ENCODE measurements at places on chromosomes 12 and 14.

DNA sequence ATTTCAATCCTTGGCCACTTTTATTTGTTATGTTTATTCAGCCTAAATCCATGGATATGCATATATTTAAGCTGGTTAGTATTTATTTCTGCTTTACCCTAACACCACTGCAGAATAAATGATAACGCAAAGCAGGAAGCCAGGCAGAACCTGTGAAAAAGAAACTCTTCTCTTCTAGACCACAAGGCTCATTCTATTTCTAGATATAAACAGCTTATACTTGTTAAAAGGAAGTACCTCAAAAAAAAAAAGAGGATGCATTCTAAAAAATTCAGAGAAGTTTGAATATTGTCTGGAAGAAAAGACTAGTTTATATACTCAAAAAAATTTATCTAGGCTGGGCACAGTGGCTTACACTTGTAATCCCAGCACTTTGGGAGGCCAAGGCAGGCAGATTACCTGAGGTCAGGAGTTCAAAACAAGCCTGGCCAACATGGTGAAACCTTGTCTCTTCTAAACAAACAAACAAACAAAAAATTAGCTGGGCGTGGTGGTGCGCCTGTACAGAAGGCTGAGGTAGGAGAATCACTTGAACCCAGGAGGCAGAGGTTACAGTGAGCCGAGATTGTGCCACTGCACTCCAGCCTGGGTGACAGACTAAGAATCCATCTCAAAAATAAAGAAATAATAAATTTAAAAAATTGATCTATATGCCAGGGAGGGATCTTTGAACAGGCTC, 55.8 kb downstream of the GALNT4 start:
- no peak for DNase-seq

DNA sequence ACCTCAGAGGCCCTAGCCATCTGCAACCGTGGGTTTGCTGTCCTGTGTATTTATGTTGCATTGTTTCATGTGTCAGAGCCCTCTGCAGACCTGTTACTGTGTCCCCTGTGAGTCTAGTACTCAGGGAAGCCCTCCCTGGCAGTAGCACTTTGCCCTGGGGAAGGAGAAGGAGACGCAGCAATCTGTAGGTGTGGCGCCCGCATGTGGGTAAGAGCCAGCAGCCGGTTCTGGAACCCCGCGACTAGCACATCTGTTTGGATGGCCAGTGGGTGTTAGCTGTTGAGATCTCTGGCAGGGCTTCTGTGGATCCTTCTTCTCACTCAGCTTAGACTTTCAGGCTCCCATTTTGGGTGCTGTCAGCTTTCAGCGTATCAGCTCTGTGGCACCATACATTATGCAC, 57.0 kb downstream of the TECPR2 start:
- DNase-seq, result no peak

DNA sequence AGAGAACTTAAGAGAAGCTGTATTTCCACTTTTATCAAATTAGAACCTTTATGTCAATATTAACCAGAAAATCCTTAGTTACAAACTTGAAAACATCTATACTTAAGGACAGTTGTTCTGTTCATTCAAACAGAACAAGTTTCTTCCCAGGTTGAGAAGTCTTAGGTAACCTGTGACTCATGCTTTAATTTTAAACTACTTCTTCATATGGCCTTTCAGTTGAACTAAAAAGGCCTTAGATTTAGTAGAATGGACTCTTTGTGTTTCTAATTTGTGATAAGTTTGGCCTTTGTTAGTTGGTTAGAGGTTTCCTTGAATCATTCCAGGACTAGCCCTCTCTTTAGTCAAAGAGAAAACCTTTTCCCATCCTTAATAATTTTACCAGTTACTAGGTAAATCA, 274.2 kb downstream of the FUT8 start:
- no peak for DNase-seq

DNA sequence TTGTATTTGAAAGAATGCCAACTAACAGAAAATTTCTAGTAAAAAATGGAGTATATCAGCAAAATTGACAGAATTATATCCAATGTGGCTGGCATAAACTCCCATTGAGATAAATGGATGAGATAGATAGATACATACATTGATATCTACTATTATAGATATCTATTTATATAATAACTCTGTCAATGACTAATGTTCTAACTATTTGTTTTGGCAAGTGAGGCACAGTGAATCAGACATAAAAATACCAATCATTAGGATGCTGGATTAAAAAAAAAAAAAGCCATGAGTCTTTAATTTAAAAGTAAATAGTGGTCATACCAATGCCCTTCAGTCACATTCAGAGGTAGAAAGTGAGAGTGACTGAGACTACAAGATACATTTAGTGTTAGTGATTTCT, 33.7 kb upstream of the GLIPR1 start:
- no peak for DNase-seq

DNA sequence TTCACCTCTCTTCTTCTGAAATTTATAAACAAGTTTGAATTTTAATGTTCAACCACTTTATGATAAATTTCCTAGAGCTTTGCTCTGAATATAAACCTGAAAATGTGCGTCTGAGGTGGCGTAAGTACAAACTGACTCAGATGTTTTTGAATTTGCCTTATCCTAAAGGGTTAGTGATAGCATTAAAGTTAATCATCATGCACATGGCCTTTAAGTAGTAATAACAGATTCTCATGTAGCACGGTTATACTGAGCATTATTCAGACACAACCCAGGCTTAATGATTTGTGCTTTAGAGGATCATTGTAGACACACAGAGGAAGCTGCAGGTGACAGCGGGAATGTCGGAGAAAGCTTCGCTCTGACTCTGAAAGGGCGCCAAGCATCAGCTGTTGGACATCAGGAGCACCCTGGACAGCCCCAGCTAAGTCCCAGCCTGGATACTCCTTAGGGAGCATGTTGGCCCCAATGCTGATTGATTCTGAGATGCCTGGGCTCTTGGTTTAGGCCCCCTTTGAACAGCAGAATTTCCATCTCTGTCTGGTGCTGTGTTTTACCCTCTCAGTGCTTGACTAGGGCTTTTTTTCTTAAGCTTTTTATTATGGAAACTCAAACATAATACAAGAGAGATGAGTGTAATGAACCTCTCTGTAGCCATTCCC, 91.1 kb downstream of the PLXNC1 start:
- no peak for DNase-seq

GRCh38 chr14:23622990-23623389, 13.2 kb upstream of the DHRS2 start:
- DNase-seq, result no peak

GRCh38 chr12:91331371-91331770, 148.8 kb upstream of the DCN start:
- DNase-seq, result peak; percentile 40

GRCh38 chr12:58640314-58640713, 280.0 kb downstream of the LRIG3 start:
- DNase-seq, result no peak

GRCh38 chr12:13530966-13531365, 334.4 kb downstream of the EMP1 start:
- DNase-seq, result no peak

DNA sequence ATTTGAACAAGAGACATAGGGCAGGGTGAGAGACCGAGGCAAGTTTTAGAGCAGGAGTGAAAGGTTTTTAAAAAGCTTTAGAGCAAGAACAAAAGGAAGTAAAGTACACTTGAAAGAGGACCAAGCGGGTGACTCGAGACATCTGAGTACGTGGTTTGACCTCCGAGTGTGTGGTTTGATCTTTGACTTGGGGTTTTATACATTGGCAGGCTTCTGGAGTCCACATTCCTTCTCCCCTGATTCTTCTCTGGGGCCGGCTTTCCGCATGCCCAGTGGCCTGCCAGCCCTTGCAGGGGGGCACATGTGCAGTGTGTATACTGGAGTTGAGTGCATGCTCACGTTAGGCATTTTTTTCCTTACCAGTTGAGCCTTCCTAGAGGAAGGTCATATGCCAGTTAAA, 96.3 kb downstream of the SLC15A4 start:
- DNase-seq, result no peak

- no peak for DNase-seq
These were observed 1.3 kb downstream of the LYSET start for GRCh38 chr14:93186466-93186865.

DNA sequence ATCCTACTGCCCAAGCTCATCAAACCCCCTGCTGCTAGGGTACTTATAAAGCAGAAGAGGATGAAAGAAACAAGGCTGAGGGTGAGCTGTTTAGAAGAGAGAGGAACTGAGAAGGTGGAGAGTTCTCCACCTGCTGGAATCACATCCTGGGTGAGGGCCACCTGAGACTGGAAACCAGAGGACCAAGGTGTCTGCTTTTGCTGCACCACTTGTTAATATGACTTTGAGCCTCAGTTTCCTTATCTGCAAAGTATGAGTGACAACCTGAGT, 203.2 kb upstream of the SSTR1 start:
- no peak for DNase-seq

- DNase-seq, result no peak
These were observed 94.5 kb downstream of the MYRFL start for GRCh38 chr12:69919495-69919894.

GRCh38 chr12:76299536-76300296, 48.5 kb downstream of the BBS10 start:
- peak; percentile 56 for DNase-seq

DNA sequence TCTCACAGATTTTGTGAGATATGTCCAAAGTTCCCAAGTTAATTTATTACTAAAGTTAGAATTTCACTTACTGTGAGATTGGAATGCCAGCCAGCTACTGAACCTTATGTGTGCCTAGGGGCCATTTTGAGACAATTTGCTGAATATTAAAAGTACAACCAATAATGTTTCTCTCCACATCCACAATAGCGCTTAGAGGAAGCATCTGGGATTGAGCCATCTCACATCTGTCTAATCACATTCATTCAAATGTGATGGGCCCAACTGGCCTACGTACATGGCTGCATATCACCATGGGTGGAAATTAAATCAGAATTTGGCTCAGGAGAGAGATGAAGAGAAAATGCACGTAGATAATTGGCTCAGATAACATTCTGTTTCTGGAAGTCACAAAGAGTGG, 1294.0 kb downstream of the AACS start:
- no peak for DNase-seq

- DNase-seq, result peak; percentile 89
These were observed 26.5 kb upstream of the TAMALIN start for GRCh38 chr12:51980051-51980808.

GRCh38 chr12:52119398-52120254, 40.1 kb downstream of the SMIM41 start:
- peak; percentile 86 for DNase-seq

DNA sequence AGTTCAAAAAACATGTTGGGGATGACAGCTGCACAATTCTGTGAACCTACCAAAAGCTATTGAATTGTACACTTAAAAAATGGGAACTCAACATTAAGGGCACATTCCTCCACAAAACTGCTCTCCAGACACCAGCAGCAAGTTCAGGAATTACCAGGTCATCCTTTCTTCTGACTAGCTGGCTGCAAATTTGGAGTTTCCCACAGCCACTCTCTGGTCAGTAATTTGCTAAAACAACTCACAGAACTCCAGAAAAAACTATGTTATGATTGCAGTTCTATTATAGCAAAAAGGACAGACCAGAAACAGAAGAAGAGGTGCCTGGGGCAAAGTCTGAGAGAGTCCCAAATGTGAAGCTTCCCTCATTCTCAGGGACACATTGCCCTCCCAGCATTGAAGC, 20.1 kb upstream of the PLEKHD1 start:
- DNase-seq, result no peak

- no peak for DNase-seq
These were observed 74.6 kb downstream of the RERG start for GRCh38 chr12:15146585-15146984.

- DNase-seq, result no peak
These were observed 317.4 kb upstream of the DDHD1 start for GRCh38 chr14:53470351-53471043.

DNA sequence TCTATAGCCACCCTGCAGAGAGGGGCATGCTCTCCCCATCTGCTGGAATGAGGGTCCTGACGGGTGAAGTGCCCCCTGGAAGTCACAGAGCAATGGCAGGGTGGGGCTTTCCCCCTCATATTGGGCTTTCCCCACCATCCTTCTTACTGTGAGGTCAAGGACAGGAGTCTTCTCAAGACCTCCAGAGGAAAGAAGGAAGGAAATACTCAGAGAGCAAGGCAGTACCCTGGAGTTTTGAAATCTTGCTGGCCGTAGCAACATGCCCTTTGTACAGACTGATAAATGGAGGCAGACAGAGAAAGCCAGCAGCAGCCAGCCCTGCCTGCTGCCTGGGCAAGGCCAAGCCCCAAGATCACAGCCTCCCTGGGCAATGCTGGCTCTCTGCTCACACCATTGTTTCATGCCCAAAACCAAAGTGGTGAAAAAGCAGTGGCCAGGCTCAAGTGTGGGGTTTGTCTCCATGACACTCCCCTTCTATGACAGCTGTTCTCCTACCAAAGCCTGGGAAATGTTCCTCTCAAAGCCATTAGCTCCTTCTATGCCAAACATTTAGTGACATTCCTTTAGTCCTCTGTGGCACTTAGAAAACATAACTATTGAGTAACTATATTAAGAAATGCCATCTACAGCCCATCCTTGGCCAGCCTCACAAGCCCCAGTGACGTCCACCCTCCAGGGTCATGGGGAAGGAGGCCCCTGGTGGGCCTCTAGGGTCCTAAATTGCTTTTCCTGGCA, 13.2 kb upstream of the ITPK1 start:
- DNase-seq, result no peak

DNA sequence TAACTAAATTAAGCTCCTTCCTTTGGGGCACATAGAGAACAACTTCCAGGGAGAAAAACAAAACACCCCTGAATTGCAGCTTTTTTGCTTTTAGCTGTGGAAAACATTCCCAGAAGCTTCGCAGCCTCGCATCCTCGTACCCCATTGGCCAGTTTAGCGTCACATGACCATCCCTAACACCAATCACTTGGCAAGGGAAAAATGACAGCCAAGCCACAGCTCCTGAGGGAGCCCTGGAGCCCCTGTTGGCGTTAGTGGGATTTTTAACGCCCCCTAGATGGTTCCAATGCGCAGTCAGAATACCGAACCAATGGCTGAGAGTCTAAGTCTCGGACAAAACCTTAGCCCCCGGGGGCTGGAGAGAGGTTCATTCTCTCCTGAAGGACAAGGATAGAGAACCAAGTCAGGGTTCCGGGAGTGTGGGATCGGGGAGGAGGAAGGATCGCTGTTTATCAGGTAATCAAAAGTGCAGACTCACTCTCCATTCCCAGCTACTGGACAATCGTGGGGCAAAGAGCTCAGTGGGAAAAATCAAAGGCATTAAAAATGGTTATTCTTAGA, 135.6 kb upstream of the HIF1A start:
- DNase-seq, result no peak

DNA sequence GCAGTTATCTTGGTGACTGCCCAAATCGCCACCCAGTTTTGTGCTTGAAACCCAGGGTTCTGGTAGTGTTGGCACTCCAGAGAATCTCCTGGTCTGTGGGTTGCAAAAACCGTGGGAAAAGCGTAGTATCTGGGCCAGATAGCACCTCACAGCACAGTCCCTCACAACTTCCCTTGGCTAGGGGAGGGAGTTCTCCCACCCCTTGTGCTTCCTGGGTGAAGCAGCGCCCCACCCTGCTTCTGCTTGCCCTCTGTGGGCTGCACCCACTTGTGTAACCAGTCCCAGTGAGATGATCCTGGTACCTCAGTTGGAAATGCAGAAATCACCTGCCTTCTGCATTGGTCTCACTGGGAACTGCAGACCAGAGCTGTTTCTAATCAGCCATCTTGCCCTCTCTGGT, 16.4 kb downstream of the CLEC2D start:
- DNase-seq, result no peak

All from D341Med (cell line).